ENCODE measurements at places on chromosomes 7 and 10.

- no peak for DNase-seq
Measured at GRCh38 chr7:91191771-91192170, 72.5 kb upstream of the FZD1 start.

GRCh38 chr10:102394079-102394800 lies 1.3 kb upstream of the NFKB2 start:
- peak; percentile 88 for DNase-seq

- DNase-seq: no peak
Measured at GRCh38 chr10:33235251-33235884, 99.1 kb downstream of the NRP1 start.

GRCh38 chr10:22624287-22624738 lies 90.1 kb downstream of the PIP4K2A start:
- peak; percentile 45 for DNase-seq

- no peak for DNase-seq
Measured at GRCh38 chr10:49608166-49609005, 1.7 kb upstream of the SLC18A3 start.

GRCh38 chr7:70710011-70710480 lies 421.9 kb upstream of the GALNT17 start:
- DNase-seq: no peak

- DNase-seq: no peak
Measured at GRCh38 chr10:24884316-24884715, 68.1 kb downstream of the PRTFDC1 start.

DNA sequence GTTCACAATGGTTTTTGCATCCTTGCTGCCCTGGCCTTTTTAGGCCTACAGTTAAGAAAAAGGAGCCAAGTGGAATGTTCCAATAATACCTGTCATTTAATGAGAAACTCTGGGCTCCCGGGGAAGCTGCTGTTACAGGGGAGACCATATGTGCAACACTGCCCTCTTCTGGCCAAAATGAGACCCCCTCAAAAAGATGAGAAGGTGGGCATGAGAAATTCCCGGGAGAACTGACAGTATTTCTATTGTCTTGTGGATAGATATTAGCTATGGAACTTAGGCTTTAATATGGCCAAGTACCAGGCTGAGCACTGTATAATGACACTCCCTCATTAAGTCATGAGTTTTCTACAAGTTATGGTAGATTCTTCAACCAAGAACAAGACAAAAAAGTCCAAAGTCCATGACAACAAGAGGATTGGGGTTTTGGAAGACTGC lies 99.4 kb downstream of the CCDC3 start:
- DNase-seq: peak; percentile 33

DNA sequence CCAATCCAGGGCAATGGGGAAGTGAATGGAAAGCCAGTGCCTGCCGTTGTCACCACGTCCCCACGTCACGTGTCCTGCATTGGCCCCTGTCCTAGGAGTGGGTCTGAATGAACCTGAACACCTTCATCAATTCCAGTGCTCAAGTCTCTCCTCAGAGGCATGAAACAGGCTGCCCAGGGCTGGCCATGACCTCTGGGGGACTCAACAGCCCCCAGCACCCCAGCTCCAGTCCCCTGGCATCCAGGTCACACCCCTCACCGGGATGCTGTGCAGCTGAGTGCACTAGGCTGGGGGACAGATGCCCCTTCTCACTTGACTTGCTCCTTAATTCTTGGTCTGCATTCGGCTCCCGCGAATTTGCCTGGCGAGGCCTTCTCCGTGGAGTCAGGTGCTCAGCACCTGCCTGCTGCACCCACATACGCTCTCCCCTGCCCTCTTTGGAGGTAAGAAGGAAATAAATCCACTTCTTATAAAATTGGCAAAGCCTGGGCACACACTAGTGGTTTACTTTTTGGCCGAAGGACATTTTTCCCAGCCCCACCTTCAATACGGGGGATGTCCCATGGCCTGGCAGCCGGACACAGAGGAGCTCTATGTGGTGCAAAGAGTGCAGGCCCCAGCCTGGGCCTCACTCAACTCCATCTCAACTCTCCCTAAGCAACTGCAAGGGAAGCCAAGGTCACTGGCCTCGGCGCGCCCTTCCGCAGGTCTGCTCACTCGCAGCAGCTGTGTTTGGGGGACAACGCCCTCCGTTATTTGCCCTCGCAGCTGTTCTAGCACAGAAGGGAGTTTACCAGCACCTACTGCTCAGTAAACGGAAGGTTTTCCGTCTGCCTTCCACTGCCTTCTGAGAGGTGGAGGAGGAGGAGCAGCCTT lies 77.6 kb upstream of the SHH start:
- DNase-seq: no peak

DNA sequence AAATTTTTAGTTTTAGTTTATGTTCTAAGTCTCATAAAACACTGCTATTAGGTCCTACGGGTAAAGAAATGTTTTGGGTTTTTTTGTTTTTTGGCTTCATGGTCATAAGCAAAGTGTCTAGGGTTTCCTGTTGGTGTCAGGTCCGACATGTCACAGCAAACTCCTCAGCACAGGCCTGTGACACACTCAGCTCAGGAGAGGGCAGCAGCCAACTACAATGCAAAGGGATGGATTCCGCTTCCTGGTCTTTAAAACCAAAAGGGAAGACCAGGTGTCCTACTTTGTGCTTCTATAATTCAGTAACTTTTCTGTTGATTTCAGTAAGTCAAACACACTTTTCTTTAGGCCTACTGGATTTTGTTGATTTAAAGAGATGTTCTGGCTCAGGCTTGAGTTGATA lies 83.8 kb upstream of the MACROH2A2 start:
- DNase-seq: no peak

DNA sequence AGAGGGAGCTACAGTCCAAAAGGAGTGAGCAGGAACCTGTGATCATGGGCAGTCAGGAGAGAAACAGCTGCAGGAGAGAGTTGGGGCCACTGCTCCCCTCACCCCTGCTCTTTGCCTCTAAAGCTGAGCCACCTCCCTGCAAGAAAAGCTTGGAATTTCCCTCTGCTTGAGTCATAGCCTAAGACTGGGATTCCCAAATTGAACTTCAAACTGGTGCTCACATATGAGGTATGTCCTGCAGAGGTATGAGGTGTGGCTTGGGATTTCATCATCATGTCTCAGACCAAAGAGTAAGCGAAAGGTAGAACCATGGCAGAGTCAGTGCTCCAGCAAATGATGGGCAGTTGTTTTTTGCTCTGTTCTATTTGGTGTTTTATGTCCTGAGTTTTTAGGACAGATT lies 237.1 kb upstream of the NRP1 start:
- no peak for DNase-seq
